ENCODE measurements at places on chromosomes 7 and 10.

- H3K4me3 ChIP-seq: no peak overlapping the region
- no peak for DNase-seq
- H3K27me3 ChIP-seq: no peaks in the 10 kb centered on the region
- H3K36me3 ChIP-seq: no peaks in the 10 kb centered on the region
- no peak overlapping the region for H3K27ac ChIP-seq
- H3K4me1 ChIP-seq: no peaks in the 10 kb centered on the region
Measured at GRCh38 chr10:80871083-80871482, 333.4 kb downstream of the SH2D4B start.

GRCh38 chr7:22651534-22652243 is 75.3 kb upstream of the IL6 start:
- H3K27me3 ChIP-seq: no peaks in the 10 kb centered on the region
- H3K4me1 ChIP-seq: no peaks in the 10 kb centered on the region
- no peak for DNase-seq
- H3K36me3 ChIP-seq: no peaks in the 10 kb centered on the region
- no peak overlapping the region for H3K4me3 ChIP-seq

GRCh38 chr7:26457696-26458327 is 166.2 kb downstream of the SNX10 start:
- no peaks in the 10 kb centered on the region for H3K36me3 ChIP-seq
- H3K4me3 ChIP-seq: no peak overlapping the region
- DNase-seq: no peak
- no peaks in the 10 kb centered on the region for H3K4me1 ChIP-seq
- H3K27me3 ChIP-seq: no peaks in the 10 kb centered on the region
- no peak overlapping the region for H3K27ac ChIP-seq

DNA sequence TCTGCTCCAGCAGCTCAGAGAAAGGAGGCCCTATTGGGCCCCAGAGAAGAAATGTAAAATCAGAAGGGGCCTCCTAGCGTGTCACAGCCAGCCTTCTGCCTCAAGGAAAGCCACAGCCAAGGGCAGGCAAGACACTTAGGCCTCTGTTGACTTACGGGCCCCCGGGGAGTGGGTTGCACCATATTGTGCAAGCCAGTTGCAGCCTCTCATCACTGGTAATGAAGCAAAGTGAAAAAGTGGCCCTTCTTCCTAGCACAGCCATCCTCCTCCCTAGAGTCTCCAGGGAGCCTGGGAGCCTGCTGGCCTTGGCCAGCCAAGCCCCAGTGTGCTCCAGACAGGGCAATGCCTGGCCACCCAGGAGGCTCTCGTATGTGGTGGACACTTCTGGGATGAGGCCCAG is 56.2 kb upstream of the GDF10 start:
- H3K27ac ChIP-seq: no peak overlapping the region
- H3K27me3 ChIP-seq: no peaks in the 10 kb centered on the region
- no peak for DNase-seq
- peaks cover 13% of the 10 kb centered on the region for H3K4me1 ChIP-seq
- no peak overlapping the region for H3K4me3 ChIP-seq
- H3K36me3 ChIP-seq: no peaks in the 10 kb centered on the region

GRCh38 chr10:8513155-8514147 is 459.0 kb downstream of the GATA3 start:
- H3K27ac ChIP-seq: no peak overlapping the region
- H3K27me3 ChIP-seq: no peaks in the 10 kb centered on the region
- H3K36me3 ChIP-seq: no peaks in the 10 kb centered on the region
- no peak overlapping the region for H3K4me3 ChIP-seq
- no peaks in the 10 kb centered on the region for H3K4me1 ChIP-seq

GRCh38 chr7:26991796-26992195 is 104.0 kb downstream of the HOXA1 start:
- no peaks in the 10 kb centered on the region for H3K27me3 ChIP-seq
- H3K4me1 ChIP-seq: no peaks in the 10 kb centered on the region
- no peaks in the 10 kb centered on the region for H3K36me3 ChIP-seq
- DNase-seq: no peak
- no peak overlapping the region for H3K27ac ChIP-seq

GRCh38 chr10:73093922-73094850 is 2.5 kb downstream of the P4HA1 start:
- H3K4me1 ChIP-seq: peaks cover 7% of the 10 kb centered on the region
- no peak overlapping the region for H3K27ac ChIP-seq
- no peaks in the 10 kb centered on the region for H3K27me3 ChIP-seq
- H3K36me3 ChIP-seq: no peaks in the 10 kb centered on the region
- H3K4me3 ChIP-seq: no peak overlapping the region
- DNase-seq: peak; percentile 16

- H3K36me3 ChIP-seq: no peaks in the 10 kb centered on the region
- no peak overlapping the region for H3K4me3 ChIP-seq
- no peak for DNase-seq
- H3K27ac ChIP-seq: no peak overlapping the region
Measured at GRCh38 chr10:52979295-52979990, 206.9 kb upstream of the MBL2 start.

DNA sequence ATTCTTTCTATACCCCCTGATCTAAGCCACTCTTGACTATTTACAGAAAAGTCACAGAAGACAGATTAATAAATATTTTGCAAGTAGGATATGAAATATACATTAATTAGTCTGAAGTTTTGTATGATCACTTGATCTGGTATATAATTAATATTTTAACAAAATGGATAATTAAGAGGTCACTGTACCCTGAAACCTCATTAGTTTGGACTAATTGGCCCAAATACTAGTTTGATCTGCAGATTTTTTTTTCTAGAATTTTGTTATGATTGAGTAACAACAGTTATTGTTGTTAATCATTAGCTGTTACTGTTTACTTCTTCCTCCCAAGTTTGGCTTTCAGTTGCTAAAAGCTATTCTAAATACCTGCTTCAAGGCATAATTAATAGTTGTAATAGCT is 2.7 kb downstream of the NHLRC2 start:
- peaks cover 15% of the 10 kb centered on the region for H3K4me1 ChIP-seq
- peaks cover 27% of the 10 kb centered on the region for H3K36me3 ChIP-seq
- no peak overlapping the region for H3K27ac ChIP-seq
- H3K4me3 ChIP-seq: no peak overlapping the region
- DNase-seq: no peak

DNA sequence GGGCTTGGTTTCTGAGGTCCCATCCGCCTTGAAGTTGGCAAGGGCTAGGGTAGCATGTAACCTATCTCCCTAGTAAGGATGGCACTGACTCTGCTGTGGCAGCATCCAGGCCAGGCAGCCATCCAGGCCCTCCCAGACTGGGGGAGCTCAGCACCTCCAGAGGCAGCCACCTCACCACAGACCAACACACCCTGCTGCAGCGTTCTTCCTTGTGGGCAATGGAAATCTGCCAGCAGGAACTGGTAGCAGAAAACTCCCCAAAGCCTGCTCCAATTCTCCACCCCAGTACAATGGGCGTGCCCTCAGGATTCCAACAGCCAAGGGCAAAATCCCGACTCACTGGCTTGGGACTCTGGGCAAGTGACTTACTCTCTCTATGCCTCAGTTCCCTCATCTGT is 27.5 kb downstream of the DLG5 start:
- H3K4me3 ChIP-seq: no peak overlapping the region
- H3K36me3 ChIP-seq: no peaks in the 10 kb centered on the region
- H3K27ac ChIP-seq: no peak overlapping the region
- no peaks in the 10 kb centered on the region for H3K4me1 ChIP-seq
- DNase-seq: no peak
- no peaks in the 10 kb centered on the region for H3K27me3 ChIP-seq

DNA sequence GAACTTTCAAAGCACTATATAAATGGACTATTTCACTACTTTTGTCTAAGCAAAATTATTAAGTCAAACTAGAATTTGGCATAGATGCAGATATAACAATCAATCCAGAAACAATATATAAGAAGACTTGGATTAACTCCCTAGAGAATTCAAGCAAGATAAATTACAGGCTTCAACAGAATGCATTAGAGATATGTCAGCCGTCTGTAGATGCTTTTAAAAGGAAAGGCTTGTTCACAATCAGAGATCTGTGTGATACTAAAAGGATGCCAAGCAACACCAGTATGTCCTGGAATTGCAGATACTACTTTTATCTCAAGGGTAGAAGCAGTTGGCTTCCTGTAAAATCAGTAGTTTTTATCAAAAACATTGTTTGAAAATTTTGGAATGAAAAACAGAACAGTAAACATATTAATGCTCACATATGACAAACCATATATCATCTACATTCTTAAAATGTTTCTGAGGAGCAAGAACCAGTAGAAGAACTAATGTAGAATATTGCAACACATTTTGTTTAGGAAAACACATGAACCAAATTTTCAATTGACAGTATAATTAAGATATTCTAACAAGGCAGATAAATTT is 947.9 kb upstream of the LRRN3 start:
- no peaks in the 10 kb centered on the region for H3K27me3 ChIP-seq
- no peaks in the 10 kb centered on the region for H3K4me1 ChIP-seq
- H3K4me3 ChIP-seq: no peak overlapping the region

GRCh38 chr10:27020243-27020642 is 80.1 kb downstream of the ANKRD26 start:
- H3K4me1 ChIP-seq: peaks cover 4% of the 10 kb centered on the region
- H3K4me3 ChIP-seq: no peak overlapping the region
- no peak overlapping the region for H3K27ac ChIP-seq
- no peak for DNase-seq

- H3K27ac ChIP-seq: no peak overlapping the region
- peaks cover 29% of the 10 kb centered on the region for H3K4me1 ChIP-seq
- no peaks in the 10 kb centered on the region for H3K36me3 ChIP-seq
- no peak for DNase-seq
- peaks cover 83% of the 10 kb centered on the region for H3K27me3 ChIP-seq
Measured at GRCh38 chr10:100655326-100655759, 90.0 kb upstream of the PAX2 start.

GRCh38 chr7:52450816-52451215 is 584.6 kb upstream of the POM121L12 start:
- no peaks in the 10 kb centered on the region for H3K27me3 ChIP-seq
- no peaks in the 10 kb centered on the region for H3K4me1 ChIP-seq
- no peak overlapping the region for H3K4me3 ChIP-seq

- no peak overlapping the region for H3K4me3 ChIP-seq
- H3K4me1 ChIP-seq: peaks cover 2% of the 10 kb centered on the region
- no peaks in the 10 kb centered on the region for H3K36me3 ChIP-seq
- H3K27ac ChIP-seq: no peak overlapping the region
- H3K27me3 ChIP-seq: no peaks in the 10 kb centered on the region
- no peak for DNase-seq
Measured at GRCh38 chr10:63703113-63703670, 182.0 kb downstream of the REEP3 start.

- H3K27me3 ChIP-seq: no peaks in the 10 kb centered on the region
- H3K4me1 ChIP-seq: no peaks in the 10 kb centered on the region
- H3K4me3 ChIP-seq: no peak overlapping the region
- H3K36me3 ChIP-seq: no peaks in the 10 kb centered on the region
- no peak for DNase-seq
Measured at GRCh38 chr10:89053555-89053954, 63.0 kb downstream of the FAS start.

DNA sequence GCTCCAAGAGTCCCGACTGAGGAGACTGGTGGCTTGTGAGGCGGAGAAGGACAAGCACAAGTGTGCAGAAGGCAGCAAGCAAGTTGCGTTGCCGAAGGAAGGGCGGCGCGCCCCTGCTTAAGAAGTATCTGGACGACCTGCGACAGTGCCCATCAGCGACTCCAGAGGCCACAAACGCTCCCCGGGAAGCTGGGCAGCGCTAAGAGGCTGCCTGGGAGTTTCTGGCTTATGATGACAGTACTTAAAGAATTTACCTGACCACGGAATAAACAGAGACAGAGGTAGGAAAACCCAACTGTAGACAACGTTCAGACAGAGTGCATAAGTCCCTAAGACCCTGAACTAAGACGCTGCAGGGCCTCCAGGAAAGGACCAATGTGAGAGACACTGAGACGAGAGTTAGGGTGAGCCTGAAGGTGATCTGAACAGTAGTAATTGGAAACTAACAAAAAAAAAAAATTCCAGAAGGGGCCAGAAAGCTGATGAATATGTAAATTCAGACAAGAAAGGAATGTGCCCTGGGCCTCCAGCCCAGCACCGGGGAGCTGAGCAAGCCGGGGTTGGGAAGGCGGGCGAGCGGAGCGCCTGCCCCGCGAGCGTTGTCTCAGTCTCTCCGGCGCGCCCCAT is 1.0 kb downstream of the OSBPL3 start:
- no peak for DNase-seq
- H3K36me3 ChIP-seq: no peaks in the 10 kb centered on the region
- peak overlapping the region; percentile 71 for H3K27ac ChIP-seq
- H3K27me3 ChIP-seq: no peaks in the 10 kb centered on the region

GRCh38 chr10:71623098-71623985 is 96.2 kb downstream of the C10orf105 start:
- H3K4me1 ChIP-seq: peaks cover 2% of the 10 kb centered on the region
- no peak overlapping the region for H3K27ac ChIP-seq
- DNase-seq: peak; percentile 7
- no peak overlapping the region for H3K4me3 ChIP-seq

DNA sequence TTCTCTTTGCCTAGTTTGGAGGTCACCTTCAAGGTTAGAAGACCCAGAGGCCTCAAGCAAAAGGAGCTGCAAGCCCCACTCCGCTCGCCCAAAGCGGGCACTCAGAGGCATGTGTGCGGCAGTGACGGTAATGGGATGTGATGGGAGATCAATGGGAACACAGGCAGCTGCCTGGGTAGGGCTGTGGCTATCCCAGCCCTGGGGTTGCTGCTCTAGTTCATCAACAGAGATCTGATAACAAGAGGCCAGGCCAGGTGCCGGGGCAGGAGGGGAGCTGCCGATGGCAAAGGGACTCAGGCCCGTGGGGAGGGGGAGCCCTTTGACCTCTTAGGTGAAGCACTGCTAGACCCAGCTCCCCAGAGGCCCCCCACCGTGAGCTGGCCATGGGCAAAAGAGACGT is 52.0 kb upstream of the GNA12 start:
- no peak overlapping the region for H3K4me3 ChIP-seq
- H3K36me3 ChIP-seq: no peaks in the 10 kb centered on the region
- H3K4me1 ChIP-seq: peaks cover 22% of the 10 kb centered on the region
- no peaks in the 10 kb centered on the region for H3K27me3 ChIP-seq
- DNase-seq: no peak
- no peak overlapping the region for H3K27ac ChIP-seq

GRCh38 chr7:135275971-135276580 is 42.4 kb downstream of the STRA8 start:
- no peaks in the 10 kb centered on the region for H3K27me3 ChIP-seq
- H3K4me1 ChIP-seq: no peaks in the 10 kb centered on the region
- H3K27ac ChIP-seq: no peak overlapping the region
- DNase-seq: no peak
- no peak overlapping the region for H3K4me3 ChIP-seq

DNA sequence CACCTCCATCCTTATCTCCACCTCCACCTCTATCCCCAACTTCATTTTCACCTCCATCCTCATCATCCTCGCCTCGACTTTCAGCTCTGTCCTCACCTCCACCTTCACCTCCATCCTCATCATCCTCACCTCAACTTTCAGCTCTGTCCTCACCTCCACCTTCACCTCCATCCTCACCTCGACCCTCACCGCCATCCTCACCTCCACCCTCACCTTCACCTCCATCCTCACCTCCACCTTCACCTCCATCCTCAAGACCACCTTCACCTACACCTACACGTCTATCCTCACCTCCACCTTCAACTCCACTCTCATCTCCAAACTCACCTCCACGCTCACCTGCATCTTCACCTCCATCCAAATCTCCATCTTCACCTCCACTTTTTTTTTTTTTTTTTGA is 12.0 kb upstream of the RABGEF1 start:
- no peak overlapping the region for H3K27ac ChIP-seq
- no peaks in the 10 kb centered on the region for H3K4me1 ChIP-seq
- DNase-seq: no peak

- no peaks in the 10 kb centered on the region for H3K27me3 ChIP-seq
- peak within 1 kb of the TSS; percentile 61 for H3K4me3 ChIP-seq
- peak within 1 kb of the TSS; percentile 41 for H3K27ac ChIP-seq
- peaks cover 29% of the 10 kb centered on the region for H3K36me3 ChIP-seq
Measured at GRCh38 chr7:100867040-100867775, at the start of gene TRIP6. TRIP6 (plus strand) TSS chr7:100867387; CDS start chr7:100867498, 111 bp downstream.

Measured in CD4-positive, alpha-beta T cell (primary cell).